Stimulated activated CD8-positive, alpha-beta memory T cell treated with anti-CD3 and anti-CD28 coated beads, Interleukin-4, amount 100 ng/mL, for 1 hour (primary cell): ENCODE measurements at places on chromosomes 12 and 14.

DNA sequence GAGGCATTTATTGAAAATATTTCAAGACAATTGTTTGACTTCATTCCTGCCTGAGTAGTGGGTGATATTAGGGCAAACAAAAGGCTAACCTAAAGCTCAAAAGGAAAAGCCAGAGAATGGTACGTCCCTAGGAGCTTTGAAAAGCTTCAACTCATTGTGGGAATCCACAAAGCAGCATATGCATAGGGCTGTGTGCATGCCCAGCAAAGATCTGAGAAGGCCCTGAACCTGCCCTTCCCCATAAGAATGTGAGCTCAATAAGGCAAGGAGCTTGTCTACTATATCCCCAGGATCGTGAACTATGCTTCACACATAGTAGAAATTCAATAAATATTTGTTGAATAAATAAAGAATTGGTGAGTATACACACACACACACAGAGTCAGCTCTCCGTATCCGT, 19.1 kb upstream of the RAD52 start:
- no peak for DNase-seq

GRCh38 chr12:115437061-115437567, 753.1 kb upstream of the TBX3 start:
- no peak for DNase-seq

DNA sequence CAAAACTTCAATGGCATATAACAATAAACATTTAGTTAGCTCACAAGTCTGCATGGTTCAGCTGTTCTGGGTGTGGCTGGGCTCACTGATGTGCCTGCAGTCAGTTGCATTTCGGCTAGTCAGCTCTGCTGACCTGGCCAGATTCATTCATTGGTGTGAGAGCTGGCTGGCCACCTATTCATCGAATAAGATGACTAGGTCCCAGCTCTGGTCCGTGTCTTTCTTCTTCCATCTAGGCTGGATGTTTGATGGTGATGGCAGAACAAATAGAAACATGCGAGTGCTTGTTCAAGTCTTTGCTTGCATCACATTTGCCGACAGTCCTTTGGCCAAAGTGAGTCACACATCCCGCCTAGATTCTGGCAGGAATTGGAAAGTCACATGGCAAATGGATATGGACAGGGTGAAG, 203.3 kb upstream of the CRY1 start:
- no peak for DNase-seq

- no peak for DNase-seq
These were observed 154.3 kb downstream of the NTF3 start for GRCh38 chr12:5586201-5586600.

- no peak for DNase-seq
These were observed 18.7 kb upstream of the CREBL2 start for GRCh38 chr12:12592930-12593329.

DNA sequence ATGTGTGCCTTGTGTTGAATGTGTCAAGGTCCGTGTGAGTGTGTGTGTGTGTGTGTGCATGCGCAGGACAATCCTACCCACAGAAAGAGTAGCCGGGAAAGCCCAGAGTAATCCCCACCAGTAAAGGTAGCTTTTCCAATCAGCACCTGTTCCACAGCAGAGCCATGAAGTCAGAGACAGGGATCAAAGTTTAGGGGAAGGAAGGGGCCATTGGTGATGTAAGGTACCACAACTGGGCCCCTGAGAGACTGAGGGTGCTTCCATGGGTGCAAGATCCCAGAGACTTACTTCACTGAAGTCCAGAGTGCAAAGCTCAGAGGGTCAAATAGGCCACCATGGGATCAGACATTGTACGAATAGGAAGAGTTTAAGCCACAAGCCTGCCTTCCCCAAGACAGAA, 20.5 kb downstream of the OR10P1 start:
- no peak for DNase-seq

GRCh38 chr14:69716478-69717187, 50.3 kb upstream of the SRSF5 start:
- peak; percentile 27 for DNase-seq

GRCh38 chr12:15485466-15485865, 163.2 kb downstream of the PTPRO start:
- DNase-seq = no peak

DNA sequence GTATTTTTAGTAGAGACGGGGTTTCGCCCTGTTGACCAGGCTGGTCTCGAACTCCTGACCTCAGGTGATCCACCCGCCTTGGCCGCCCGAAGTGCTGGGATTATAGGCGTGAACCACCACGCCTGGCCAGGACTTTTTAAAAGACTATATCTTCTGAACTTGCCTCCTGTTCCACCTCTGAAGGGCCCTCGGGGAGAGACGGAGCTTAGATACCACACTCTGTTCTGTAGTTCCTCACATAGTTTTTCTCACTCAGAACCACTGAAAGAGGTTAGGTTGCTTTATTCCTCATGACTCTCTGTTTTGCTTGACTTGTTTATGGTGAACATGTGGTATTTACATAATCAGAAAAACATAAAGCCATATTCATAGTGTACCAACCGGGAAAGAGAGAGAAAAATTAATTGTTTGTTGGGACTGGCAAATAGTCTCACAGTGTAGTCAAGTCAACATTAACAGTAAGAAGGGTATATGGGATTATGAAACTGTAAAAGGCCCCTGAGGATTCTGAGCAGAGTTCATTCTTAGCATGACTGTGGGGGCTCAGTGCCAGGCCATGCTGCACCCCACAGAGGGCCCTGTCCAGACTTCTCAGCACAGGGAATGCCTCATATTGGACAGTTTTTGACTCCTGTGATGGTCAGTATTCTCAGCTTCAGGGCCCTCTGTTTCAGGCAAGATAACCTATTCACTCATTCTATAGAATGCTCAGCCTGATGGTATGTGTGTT, 342.3 kb downstream of the ZFP36L1 start:
- no peak for DNase-seq

- no peak for DNase-seq
These were observed 78.1 kb downstream of the KSR2 start for GRCh38 chr12:117890644-117891043.

- no peak for DNase-seq
These were observed 843.2 kb downstream of the GALC start for GRCh38 chr14:87149583-87150354.

GRCh38 chr12:6620137-6620884, 13.1 kb upstream of the CHD4 start:
- no peak for DNase-seq

DNA sequence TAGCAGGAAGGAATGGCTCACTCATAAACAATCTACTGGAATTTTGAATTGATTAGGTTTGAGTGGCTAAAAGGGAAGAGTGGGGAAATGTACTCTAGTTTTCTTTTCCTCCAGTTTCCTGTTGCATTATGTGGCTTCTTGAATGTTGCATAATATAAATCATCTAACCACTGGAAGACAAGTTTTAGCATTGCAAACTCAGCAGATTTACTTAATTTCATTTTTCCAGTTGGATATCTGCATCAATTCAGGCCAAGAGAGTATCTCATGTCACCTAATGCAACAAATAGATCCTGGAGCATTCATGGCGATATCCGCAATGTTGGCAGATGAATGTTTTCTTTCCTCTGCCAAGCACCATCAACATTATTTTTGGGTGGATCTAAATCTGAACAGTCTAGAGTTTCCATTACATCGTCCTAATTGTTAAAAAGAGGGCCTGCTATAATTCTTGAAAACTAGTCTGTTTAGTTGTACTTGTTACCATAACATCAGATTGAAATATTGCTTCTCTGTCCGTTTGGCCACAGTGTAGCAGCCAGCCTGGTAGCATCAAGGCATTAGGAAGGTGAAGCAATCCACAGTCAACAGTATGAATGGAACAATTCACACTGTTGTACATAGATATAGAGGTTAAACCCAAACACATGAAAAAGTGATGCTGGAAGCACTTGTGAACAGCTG, 544.2 kb downstream of the ETNK1 start:
- DNase-seq = no peak

- no peak for DNase-seq
These were observed 12.2 kb upstream of the ITPR2 start for GRCh38 chr12:26845057-26845666.

- no peak for DNase-seq
These were observed 20.1 kb upstream of the TMED10 start for GRCh38 chr14:75196468-75196867.

DNA sequence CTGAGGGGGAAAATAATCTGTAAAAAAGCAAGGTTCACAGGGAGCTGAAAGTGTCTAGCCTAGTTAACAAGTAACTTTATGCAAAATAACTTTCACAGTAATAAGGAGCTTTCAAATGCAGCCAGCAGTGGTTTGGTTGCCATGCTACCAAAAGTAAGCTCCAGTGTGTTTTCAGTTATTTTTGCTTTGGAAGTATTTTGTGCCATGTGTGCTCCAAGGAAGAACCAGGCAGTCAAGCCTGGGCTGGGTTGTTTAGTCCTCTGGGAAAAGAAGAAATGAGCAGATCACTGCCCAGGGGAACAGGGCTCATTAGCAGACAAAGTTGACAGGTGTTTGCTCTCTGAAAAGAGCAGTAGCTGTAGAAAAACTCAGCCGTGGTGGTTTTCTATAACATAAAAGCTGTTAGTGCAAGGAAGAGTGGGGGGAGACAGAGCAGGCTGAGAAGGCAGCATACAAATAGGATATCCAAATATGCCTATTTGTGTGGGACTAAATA, 92.8 kb upstream of the TMTC2 start:
- no peak for DNase-seq

- no peak for DNase-seq
These were observed 1007.4 kb upstream of the NOVA1 start for GRCh38 chr14:27605282-27605681.

- no peak for DNase-seq
These were observed 644 bp downstream of the TSPAN31 start for GRCh38 chr12:57745485-57745881.

- no peak for DNase-seq
These were observed 50.7 kb downstream of the PRIMA1 start for GRCh38 chr14:93737634-93738033.

- no peak for DNase-seq
These were observed 40.5 kb upstream of the TBC1D15 start for GRCh38 chr12:71799106-71799505.

DNA sequence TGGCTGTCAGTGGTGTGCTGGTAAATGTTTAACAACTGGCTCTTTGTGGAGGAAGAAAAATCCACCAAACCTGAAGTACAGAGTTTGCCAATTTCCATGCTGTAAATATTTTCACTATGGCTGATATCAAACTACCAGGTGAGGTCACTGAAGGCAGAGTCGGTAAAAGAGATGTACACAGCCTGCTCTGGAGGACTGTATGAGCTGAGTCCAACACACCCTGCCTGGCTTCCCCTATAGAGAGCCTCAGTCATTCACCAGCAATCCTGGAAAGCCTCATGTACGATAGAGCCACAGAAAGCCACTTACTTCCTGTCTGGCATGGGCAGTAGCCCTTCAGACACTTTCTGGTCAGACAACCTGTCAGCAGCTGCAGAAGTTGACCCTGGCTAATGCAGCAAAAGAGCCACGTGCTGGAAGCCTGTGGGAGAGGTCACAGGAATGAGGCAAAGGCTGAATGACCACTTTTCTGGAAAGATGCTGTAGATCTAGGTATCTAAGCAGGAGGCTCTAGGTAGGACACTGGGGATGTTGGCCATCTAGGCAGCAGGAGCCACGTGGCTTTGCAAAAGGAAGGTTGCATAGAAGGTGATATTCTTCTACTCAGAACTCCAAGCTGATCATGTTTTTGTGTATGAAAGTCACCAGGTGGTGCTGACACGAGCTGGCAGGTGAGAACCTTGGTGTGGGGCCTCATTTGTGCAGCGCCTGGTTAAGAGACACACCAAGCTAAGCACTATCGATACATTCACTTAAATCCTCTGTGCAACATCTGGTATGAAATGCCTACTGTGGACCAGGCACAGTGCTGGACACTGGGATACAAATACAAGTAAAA, 553.9 kb downstream of the VRK1 start:
- no peak for DNase-seq

GRCh38 chr12:53982648-53983567, 2.0 kb upstream of the HOXC10 start:
- DNase-seq = no peak

- no peak for DNase-seq
These were observed 85.1 kb upstream of the NID2 start for GRCh38 chr14:52153939-52154338.

DNA sequence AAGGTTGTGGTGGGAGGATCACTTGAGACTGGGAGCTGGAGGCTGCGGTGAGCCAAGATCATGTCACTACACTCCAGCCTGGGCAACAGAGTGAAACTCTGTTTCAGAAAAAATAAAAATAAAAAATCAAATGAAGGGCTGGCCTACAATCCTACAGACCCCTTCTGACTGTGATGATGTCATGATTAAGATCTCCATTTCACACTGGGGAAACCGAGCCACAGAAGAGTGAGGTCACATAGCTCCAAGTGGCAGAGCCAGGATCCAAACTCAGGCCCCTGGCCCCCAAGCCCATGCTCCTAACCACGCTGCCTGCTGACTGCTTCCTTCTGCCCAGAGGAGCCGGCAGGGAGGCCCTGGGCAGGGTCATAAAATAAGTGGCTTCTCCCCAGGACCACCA, 258.0 kb upstream of the FKBP4 start:
- DNase-seq = no peak

DNA sequence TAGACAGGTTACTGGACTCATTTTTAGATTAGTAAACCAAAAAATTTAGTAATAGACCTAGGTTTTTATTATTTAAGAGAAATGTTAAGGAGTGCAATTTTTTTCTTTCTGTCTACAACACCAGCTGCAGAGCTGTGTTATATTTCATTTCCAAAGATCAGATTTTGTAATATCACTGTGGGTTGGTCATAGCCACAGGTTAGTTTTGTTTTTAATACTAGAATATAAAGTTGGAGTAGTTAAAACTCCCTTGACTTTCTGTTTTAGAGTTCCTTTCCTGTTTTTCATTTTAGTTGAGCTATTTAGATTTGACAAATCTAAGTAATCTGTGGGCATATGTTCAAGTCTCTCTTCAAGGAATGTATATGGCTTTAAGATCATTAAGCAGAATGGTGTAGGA, 30.7 kb upstream of the GARIN2 start:
- DNase-seq = no peak

DNA sequence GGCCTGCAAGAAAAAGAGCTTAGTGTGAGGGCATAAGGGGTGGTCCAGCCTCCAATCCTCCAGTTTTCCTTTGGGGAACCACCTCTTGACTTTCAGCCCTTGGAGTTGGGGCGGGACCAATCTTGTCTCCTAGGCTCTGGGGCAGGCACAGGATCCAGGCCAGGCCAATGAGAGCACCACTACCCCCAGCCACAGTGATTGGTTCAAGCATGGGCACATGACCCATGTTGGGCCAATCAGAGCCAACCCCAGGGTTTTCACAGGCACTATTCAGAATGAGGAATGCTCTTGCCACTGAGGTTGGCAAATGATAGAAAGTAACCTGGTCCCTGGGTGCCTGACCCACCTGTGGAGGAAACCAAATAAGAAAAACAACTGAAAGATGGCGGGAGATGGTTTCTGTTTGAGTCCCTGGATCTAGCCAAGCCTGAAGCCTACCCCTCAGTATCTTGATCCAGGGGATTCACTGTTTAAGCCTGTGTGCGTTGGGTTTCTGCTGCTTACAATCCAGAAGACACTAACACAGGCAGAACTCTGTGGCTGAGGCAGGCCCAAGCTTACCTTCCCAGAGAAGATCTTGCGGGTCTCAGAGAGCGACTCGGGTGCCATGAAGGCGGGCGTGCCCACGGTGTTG, 42.9 kb downstream of the P2RX4 start:
- DNase-seq = no peak

GRCh38 chr14:93347850-93348249, 868 bp downstream of the COX8C start:
- no peak for DNase-seq

- DNase-seq = no peak
These were observed 471.7 kb upstream of the SYT1 start for GRCh38 chr12:78392918-78393317.
